ENCODE measurements at places on chromosomes 7 and 10.

GRCh38 chr7:31146030-31146429 lies 93.9 kb downstream of the ADCYAP1R1 start:
- no peak for DNase-seq

- no peak for DNase-seq
Observed at GRCh38 chr7:1197997-1198625, 34.6 kb upstream of the UNCX start.

DNA sequence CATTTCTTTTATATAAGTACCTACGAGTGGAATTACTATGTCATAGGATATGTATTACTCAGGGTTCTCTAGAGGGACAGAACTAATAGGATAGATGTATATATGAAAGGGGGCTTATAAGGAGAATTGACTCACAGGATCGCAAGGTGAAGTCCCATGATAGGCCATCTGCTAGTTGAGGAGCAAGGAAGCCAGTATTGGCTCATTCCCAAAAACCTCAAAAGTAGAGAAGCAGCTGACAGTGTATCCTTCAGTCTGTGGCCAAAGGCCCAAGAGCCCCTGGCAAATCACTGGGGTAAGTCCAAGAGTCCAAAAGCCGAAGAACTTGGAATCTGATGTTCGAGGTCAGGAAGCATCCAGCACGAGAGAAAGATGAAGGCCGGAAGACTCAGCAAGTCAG lies 59.8 kb downstream of the GALNT17 start:
- DNase-seq, result no peak

- DNase-seq, result no peak
Observed at GRCh38 chr7:35254496-35255442, 869 bp upstream of the TBX20 start.

GRCh38 chr10:117511601-117512390 lies 30.8 kb upstream of the EMX2 start:
- no peak for DNase-seq

DNA sequence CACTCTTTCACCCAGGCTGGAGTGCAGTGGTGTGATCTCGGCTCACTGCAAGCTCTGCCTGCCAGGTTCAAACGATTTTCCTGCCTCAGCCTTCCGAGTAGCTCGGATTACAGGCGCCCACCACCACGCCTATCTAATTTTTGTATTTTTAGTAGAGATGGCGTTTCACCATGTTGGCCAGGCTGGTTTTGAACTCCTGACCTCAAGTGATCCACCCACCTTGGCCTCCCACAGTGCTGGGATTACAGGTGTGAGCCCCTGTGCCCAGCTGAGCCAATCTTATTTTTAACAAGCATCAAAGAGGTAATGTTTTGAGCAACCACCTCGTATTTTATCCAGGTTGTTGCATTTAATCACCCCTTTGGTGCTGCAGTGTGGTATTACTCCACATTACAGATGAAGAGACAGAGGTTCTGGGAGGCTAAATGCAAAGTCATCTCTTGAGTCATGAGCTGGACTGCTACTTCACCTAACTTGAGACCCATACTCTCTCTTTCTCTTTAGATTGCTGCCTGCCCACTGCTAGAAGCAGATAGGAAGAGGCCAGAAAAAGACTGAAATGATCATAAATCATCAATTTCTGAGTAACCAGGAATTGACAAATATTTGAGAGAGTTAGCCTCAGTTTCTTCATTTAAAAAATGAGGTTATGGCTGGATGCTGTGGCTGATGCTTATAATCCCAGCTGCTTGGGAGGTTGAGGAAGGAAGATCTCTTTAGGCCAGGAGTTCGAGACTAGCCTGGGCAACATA lies 116.2 kb downstream of the CAMK1D start:
- DNase-seq, result peak; percentile 22

- DNase-seq, result no peak
Observed at GRCh38 chr10:62297857-62298256, 29.2 kb upstream of the RTKN2 start.

DNA sequence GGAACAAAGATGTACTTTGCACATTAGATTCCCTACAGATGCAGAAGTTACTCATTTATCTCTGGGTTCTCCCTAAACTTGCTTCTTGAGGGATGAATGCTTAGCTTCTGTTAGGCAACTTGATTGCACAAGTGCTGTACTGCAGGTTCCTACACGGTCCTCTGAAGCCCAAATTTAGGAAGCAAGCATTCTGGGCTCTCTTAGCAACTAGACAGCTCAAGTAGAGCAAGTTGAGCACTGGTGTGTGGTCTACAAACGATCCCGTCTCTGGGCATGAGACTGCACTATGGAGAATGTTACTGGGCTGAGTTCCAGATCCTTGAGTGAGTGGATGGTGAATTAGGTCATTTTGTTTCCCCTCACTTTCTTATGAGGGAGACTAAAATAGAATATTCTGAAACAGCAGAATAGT lies 14.3 kb downstream of the SEMA3D start:
- no peak for DNase-seq

DNA sequence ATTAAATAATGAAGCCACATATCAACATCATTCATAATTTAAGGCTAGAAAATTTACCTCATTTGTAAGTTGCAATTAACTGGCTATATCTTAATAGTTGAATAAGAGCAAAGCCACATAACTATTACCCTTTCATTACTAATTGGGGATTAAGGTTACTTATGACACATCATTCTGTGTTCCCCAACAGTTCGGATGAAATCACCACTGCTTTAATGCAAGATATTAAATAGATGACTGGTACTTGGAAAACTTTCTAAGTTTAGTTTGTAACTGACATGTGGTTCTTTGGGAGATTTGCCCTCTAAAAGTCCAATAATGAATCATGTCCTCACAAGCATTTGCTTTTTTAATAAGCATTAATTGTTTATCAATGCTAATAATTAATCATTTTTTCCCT lies 109.1 kb downstream of the MTERF1 start:
- DNase-seq, result no peak

DNA sequence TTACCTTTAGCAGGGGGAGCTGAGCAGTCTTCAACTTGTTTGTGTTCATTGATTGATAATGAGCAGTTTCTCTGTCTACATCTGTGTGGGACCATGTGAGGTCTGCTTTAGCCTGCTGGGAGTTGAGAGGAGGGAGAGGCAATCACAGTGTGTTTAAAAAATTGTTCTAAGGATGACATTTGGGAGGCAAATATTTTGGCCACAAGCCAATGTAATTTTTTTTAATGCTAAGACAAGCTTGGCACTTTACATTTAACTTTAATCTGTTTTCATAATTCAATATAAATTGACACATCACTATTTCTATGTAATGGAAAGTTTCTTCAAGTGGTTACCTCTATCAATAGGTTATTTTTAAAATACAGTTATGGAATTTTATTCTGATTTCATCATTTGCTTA lies 55.9 kb upstream of the SEMA3A start:
- no peak for DNase-seq

GRCh38 chr7:50646069-50646468 lies 80.9 kb upstream of the DDC start:
- DNase-seq, result no peak

Data from Caki2 (cell line).